ENCODE measurements at places on chromosomes 13 and 19.

DNA sequence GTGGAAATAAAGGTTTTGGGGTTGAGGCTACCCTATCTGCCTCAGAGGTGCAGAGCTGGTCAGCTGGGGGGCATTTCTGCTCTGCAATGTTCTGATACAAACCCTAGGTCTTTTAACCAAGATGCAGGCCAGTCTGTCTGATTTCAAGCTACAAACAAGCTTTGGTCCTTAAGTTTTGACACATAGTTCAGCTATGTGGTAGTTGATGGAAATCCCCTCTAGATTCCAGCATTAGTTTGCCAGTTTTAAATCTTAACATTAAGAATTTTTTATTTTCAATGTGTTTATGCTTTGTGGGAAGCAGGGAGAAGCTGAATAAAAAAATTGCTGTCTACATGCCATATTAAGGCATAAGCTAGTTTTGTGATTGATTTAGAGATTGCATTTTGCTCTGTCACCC lies 225.7 kb downstream of the LMO7 start:
- no peak for DNase-seq

DNA sequence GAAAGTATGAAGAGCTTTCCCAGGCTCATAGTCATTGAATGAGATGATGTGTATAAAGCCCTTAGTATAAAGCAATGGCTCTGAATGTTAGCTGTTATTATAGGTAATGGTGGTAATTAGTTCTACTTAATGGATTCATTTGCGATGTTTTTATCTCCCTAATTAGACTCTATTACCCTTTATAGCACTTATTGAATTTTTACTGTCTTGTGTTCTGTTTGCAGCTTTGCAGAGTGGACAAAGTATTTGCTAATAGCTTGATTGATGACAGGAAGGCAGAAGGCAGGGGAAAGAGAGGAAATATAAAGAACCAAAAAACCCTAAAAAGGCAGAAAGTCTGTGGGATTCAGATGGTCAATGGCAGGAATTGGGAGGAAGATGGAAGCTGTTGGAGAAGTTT lies 524.4 kb upstream of the SPRY2 start:
- DNase-seq, result no peak

GRCh38 chr19:5698635-5699422 lies 8.7 kb downstream of the RPL36 start:
- no peak for DNase-seq

DNA sequence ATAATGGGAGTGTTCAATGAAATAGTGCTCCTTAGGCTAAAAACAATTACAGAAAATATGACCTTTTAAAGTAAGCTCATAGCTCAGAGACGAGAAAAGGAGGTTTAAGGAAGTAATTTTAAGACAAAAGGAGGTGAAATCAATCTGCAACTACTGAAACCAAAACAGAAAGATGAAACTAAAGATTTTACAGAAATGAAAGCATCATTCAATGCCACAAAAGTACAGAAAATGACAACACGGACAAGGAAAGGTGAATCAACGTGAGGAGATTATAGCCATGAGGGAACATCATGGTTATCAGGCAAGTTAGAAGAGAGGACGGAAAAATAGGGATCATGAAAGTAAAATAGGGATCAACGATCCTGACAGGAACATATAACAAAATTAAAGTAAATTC lies 745.2 kb downstream of the PCDH17 start:
- DNase-seq, result no peak

DNA sequence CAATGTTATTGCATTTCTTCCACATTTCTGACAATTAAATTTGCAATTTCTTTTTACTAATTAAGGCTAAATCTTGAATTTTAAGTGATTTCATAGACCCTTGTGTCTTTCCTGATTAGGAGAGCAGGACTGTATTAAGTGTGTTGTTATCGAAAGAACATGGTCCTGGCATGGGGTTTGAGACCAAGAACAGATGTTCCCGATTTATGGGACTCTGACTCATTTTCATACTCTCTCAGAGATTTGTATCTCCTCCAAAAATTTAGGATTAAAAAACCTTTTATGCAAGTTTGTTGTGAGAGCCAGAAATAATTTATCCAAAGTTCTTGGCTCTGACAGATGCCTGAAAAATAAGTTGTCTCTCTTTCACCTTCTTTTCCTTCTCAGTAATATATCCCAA lies 589.3 kb upstream of the ARGLU1 start:
- no peak for DNase-seq

- DNase-seq, result no peak
These were observed 10.5 kb downstream of the NECTIN2 start for GRCh38 chr19:44856421-44857083.

DNA sequence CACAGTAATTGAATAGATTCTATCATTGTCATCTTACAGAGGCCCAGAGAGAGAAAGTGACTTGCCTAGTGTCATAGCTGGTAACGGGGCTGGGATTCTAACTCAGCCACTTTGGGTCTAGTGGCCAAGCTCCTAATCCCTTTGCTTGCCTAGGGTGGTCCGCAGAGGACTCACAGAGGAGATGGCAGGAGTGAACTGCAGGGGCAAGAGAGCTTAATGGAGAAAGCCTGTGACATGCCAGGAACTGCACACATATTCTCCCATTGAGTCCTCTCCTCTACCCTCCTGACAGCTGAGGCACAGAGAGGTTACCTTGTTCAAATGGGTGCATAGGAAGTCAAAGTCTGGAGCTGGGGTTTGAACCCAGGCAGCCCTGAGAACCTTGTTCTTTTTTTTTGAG lies 2.7 kb downstream of the LSR start:
- no peak for DNase-seq

DNA sequence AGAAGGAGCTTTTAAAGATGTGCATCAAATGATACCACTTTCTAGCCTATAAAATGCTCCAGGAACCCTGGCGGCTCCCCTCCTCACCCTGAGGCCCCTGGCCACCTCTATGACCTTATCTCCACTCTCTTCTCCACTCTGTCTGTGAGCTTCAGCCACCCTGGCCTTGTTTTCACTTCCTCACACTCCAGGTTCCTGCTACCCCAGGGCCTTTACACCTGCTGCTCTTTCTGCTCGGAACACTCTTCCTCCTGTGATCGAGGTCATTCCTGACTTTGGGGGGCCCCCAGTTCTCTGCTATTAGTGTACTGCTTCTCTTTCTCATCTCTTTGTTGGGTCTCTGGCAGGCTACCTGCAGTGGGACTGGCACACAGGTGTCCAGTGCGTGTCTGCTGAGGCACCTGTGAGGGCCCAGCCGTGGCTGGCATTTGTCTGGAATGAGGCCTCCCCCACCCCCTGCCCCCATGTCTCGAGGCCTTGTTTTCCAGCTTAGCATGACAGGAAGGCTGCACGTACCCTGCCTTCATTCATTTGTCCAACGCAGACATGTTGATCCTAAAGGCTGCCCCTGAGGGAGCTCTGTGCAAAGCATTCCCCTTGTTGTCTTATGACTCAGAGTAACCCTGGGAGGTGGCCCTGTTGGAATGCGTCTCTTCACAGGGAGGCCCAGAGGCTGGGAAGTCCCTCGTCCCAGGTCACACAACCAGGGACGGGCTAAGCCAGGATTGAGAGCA lies 2.3 kb downstream of the DDA1 start:
- no peak for DNase-seq

- DNase-seq, result no peak
These were observed 1.0 kb downstream of the DCLK1 start for GRCh38 chr13:36130193-36130551.

GRCh38 chr13:55219538-55219937 lies 1921.2 kb upstream of the PRR20A start:
- DNase-seq, result no peak

DNA sequence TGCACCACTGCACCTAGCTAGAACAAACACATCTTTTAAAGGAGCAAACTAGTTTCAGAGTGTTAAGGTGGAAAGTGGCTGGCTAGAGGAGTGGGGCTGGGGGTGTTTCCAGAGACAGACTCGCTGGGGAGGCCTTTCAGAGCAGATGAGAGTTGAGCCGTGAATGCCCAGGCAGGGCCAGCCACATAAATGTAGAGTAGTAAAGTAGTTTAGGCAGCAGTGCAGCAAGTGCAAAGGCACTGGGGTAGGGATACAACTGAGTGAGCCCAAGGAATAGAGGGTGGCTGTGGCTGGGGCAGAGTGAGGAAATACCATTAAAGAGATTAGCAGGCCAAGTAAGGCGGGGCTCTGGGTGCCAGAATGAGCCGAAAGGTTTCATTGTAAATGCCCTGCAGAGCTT lies 72.0 kb downstream of the ALOX5AP start:
- no peak for DNase-seq

DNA sequence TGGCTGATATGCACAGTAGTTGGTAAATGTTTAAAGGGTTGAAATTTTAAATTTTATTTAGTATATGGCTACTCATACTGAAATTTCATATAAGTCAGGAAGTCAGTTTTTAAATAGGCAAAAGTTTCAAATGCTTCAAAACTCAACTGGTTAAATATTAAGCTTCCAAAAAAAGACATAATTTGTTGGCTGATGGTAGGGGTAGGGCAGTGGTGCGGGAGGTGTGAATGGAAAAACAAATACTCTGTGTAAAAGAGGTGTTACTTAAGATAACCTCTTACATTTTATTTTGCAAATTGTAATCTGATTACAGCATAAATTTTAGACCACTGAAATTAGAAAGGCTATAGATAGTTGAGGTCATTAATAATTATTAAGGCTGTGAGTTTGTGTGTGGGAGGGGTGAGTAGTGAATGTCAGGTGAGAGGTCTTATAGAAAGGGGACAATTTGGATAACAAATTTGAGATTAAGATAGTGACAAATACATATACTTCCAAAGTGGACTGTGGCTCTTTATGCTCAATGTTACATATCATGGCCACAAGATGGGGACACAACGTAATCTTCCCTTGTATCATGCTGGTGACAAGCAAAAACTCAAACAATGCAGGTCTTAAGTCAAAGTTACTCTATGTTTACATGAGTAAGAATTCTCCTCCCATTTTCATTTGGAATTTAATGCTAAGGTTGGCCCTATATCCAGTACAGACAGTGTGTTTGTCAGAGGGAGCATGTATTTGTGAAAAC lies 36.6 kb upstream of the OXGR1 start:
- DNase-seq, result no peak

DNA sequence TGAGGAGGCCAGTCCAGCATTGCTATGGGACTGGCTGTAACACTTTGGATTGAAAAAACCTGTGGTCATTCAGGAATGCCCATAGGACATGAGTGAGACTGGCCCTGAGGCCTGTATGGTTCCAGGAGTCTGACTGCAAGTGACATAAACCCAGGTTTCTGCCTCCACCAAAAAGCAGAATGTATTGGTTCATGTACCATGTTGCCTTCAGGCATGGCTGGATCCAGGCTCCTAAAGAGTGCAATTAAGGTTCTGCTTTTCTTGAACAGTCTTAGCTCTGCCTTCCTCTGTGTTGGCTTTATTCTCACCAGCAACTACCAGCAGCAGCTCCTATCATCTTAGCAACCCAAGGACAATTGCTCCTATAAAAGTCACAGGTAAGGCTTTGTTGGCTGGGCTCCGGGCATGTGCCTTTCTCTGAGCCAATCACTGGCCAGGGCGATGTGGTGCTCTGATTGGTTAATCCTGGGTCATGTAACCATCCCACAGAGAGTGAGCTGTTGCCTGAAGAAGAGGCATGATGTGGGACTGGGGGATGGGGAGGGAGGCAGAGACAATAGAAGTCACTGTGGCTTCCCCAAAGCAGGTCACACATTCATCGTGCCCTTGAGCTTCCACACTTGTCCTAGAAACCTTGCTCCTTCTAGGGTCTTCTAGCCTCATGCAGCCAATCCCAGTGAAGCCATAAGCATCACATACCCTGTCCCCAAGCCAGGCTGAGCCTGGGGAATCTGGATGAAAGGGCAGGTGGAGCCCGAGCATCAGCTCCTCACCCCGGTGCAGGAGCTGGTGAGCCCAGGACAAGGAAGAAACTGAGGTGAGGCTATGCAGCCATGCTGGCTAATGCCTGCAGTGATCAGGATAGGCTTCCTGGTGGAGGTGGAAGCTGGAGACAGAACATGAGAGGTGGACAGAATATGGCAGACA lies 123.9 kb downstream of the URI1 start:
- DNase-seq, result no peak

GRCh38 chr19:50427318-50427925 lies 5.3 kb upstream of the MYBPC2 start:
- no peak for DNase-seq

DNA sequence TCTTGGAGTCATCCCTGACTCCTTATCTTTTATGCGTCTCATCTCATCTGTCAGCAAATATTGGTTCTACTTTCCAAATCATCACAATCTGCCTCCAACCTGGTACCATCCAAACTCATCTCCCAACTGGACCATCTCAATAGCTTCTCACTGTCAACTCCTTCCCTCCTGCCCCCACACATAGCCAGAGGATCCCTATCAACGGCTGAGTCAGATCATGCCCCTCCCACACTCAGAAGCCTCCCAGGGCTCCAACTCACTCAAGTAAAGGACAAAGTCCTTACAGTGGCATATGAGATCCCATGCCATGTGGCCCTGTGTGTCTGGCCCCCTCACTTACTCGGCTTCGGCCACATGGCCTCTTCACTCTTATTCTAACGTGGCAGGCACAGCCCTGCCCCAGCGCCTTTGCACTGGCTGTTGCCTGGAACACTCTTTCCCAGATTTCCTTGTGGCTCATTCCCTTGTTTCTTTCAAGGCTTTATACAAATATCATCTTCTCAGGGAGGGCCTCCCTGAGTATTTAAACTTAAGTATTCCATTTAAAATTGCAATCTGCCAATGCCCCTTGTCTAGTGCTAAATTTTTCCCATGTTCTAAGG lies 4.3 kb downstream of the SPRED3 start:
- no peak for DNase-seq

DNA sequence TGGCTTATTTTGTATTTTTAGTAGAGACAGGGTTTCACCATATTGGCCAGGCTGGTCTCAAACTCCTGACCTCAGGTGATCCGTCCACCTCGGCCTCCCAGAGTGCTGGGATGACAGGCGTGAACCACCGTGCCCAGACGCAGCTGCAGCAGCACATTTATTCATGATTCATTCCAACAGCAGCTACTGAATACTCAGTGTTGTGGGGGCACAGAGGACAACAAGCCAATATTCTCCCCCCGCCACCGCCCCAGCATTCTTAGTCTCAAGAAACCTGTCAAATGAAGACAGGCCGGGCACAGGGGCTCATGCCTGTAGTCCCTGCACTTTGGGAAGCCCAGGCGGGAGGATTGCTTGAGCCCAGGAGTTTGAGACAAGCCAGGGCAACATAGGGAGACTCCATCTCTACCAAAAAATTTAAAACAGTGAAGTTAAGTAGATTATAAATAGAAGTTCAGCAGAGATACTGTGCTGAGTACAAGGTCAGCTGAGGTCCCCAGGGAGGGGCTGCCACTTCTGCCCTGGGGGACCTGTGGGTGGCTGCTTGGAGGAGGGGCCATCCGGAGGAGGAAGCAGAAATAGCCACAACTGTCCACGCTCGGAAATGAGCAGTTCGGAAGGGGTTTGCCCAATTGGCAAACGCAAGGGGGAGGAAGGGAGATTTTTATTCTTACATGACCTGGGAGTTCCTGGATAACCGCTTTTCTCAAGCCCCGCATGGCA lies 4.3 kb downstream of the DOT1L start:
- DNase-seq, result no peak

GRCh38 chr13:59332966-59333365 lies 830.8 kb downstream of the DIAPH3 start:
- DNase-seq, result no peak

Data from stimulated activated CD4-positive, alpha-beta T cell treated with anti-CD3 and anti-CD28 coated beads, Interleukin-4, amount 100 ng/mL, for 1 hour (primary cell).